ENCODE measurements at places on chromosomes 5 and 9.

DNA sequence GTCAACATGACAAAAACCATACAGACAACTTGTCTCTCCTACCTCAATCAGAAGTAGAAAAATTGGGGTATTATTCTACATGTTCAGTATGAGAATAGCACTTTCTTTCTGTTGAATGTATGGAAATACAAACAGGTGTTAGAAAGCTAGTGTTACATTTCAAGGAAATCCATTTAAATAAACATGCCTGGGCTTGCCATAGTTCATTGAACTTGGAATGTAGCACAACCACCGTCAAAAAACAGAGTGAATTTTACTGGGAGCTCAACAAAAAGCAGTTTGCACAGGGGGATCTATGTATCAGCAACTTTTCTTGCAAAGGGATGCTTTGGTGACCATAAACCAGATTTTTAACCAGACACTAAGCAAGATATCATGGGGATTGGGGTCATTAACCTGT, 307.9 kb upstream of the SMARCA2 start:
- DNase-seq = no peak

- no peak for DNase-seq
Measured at GRCh38 chr5:139140591-139141071, 57.5 kb downstream of the SIL1 start.

GRCh38 chr5:73030531-73030930, 74.7 kb downstream of the FCHO2 start:
- no peak for DNase-seq

GRCh38 chr9:21747175-21747574, 55.3 kb upstream of the MTAP start:
- DNase-seq = no peak

DNA sequence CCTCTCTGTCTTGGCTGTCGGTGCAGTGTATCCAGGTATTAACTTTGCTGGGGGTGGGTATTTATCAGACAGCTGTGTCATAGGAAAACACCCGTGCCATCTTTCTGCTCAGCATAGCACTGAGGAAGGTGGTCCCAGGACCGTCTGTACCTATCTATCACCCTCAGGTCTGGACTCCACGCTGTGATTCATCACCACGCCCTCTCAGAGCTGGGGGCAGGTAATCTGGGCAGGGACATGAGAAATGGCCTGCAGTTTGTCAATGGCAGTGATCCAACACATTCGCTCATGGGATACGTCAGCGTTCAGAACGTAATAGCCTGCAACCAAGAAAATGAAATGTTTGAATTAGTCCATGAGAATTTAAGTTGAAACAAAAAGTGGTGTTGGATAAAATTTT, 151.6 kb upstream of the MAP1B start:
- DNase-seq = no peak

DNA sequence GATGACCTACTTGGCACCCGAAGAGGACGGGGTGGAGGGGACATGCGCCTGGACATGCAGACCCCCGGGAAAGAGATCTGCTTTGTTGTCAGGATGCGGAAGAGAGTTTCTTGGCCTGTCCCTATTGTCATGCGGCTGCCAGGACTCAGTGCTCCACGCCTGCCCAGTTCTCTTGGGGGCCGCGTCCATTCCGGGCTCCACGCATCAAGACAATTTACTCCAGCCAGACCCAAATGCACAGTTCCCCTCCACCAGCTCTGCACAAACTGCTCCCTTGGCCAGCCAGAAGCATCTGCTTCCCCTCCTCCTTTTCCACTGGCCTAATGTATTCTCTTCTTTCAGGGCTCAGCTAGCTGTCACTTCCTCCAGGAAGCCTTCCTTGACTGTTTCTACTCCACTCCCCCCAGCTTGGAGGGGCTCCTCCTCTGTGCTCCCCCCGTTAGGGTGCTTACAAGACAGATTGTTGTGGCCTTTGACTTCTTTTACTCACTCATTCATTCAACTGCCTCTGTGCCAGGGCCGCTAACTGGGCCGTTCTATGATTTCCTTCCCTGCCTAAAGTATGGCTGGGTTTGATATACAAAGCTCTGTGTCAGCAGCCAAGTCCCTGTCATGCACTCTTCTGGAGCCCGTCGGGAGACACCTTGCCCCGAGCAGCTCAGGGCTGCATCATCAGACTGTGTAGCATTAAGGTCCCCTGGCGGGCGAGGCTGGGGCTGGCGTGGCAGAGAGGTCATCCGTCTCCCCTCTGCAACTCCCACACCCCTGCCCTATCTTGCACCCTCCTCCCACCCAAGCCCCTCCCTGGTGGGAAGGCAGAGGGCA, 6.6 kb downstream of the FIBCD1 start:
- peak; percentile 36 for DNase-seq

- DNase-seq = peak; percentile 51
Measured at GRCh38 chr5:79318935-79319614, 83.1 kb downstream of the JMY start.

DNA sequence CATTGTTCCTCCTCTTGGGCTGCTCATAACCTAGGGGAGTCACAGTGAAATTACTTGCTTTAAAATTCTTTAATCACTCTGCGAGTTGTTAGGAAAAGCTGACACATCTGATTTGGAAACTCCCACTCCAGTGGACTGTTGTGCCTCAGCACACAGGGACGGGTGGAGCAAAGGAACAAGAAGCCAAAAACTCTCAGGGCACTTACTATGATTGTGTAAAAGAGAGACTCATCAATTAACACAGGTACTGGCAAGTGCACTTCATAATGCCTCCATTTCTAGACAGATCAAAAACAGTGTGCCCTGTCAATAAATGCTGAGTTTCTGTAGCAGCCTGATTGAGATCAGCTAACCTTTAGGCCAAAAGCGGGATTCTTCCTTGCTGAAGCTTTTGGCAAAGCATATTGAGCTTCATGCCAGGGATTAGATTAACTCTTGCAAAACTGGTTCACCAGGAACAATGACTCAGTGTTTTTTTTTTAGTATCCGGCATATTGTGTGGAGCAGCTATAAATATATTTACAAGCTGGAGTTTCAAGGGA, 55.9 kb downstream of the TMC1 start:
- no peak for DNase-seq

- no peak for DNase-seq
Measured at GRCh38 chr5:127846884-127847283, 143.7 kb downstream of the CCDC192 start.

DNA sequence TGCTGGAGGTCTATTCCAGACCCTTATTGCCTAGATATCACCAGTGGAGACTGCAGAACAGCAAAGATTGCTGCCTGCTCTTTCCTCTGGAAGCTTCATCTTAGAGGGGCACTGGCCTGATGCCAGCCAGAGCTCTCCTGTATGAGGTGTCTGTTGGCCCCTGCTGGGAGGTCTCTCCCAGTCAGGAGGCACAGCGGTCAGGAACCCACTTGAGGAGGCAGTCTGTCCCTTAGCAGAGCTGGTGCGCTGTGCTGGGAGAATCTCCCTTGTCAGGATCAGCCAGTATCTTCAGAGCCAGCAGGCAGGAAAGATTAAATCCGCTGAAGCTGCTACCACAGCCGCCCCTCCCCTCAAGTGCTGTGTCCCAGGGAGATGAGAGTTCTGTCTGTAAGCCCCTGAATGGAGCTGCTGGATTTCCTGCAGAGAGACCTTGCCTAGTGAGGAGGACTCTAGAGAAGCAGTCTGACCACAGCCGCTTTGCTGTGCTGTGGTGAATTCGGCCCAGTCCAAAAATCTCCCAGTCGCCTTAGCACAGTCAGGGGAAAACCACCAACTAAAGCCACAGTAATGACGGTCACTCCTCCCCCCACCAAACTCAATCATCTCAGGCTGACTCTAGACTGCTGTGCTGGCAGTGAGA, 124.1 kb downstream of the JAKMIP2 start:
- no peak for DNase-seq

DNA sequence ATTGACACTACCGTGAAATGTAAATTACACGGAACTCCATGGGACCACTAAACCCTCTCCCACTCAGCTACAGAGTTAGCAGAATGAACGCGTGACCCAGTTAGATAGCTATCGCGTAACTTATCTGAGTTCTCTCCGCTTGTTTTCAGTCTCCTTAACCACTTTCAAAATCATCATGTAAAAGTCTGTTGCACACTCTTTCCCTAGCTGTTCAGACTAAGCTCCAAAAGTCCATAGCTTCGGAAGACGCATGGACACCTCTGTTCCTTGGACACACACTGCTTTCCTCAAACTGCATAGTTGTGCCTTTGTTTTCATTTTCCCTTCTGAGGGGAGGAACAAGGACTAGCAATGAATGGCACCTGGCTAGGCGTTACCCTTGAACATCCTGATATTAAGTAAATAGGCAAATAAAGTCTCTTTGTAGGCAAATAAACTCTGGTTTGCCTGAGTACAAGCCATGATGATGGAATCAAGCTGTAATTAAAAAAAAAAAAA, 83.3 kb downstream of the DAPK1 start:
- no peak for DNase-seq

- DNase-seq = peak; percentile 57
Measured at GRCh38 chr5:71922584-71923106, 184.6 kb upstream of the MAP1B start.

GRCh38 chr9:78688796-78689195, 391.9 kb downstream of the PSAT1 start:
- no peak for DNase-seq

DNA sequence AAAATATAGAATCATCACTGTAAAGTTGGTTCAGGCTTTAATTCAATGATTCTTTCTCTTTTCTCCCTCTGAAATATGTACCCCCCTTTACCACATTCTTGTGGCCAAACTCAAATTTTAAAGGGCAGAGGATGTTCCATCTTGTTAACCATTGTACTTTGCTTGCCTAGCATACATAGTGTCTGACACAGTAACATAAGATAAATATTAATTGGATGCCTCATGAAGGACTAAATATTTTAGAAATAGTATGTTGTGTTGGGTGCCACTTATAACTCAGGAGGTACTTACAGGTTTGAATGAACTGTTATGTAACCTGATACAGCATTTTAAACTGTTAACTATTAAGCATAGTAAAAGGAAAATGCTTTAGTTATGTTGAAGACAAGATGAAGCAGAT, 71.5 kb downstream of the NIPBL start:
- peak; percentile 80 for DNase-seq

DNA sequence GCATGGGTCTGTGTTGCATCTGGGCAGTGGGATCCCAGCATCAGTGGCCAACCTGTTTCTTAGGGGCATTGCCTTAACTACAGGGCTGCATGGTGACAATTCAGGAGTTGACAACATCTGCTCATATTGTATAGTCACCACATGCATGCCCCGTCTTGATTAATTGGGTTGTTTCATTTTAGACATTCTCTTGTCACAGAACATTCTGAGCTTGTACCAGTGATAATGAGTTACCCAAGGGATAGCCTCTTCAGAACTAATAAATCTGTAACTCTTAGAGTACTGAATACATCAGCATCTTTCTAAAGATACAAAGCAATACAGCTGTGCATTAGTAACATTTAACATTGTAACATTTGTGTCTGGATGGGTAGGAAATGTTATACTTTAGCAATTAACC, 426.5 kb upstream of the CD180 start:
- DNase-seq = no peak

- peak; percentile 53 for DNase-seq
Measured at GRCh38 chr5:140043508-140043872, 391 bp upstream of the NRG2 start.

- no peak for DNase-seq
Measured at GRCh38 chr9:108883085-108883484, 21.0 kb downstream of the ACTL7A start.

GRCh38 chr5:67066815-67067214, 129.8 kb downstream of the CD180 start:
- DNase-seq = no peak

- no peak for DNase-seq
Measured at GRCh38 chr5:10351199-10351905, 2.1 kb upstream of the MARCHF6 start.

GRCh38 chr9:5392285-5392684, 45.4 kb downstream of the PLGRKT start:
- DNase-seq = no peak

DNA sequence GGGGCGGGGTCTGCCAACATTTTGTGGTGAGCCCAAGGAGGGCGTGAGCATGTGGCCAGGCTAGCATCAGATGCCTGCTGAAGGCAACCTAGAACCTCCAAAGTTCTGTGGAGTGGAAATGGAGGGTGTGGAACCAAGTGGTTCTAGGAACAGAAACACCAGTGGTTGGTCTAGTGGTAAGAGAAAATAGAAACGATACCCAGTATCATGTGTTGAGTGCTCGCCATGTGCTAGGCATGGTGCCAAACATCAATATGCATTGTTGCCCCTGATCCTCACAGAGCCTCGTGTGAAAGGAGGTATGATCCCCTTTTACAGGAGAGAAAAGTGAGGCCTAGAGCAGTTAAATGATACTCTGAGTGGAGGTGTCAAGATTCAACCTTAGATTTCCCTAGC, 31.5 kb upstream of the MVB12B start:
- DNase-seq = no peak

DNA sequence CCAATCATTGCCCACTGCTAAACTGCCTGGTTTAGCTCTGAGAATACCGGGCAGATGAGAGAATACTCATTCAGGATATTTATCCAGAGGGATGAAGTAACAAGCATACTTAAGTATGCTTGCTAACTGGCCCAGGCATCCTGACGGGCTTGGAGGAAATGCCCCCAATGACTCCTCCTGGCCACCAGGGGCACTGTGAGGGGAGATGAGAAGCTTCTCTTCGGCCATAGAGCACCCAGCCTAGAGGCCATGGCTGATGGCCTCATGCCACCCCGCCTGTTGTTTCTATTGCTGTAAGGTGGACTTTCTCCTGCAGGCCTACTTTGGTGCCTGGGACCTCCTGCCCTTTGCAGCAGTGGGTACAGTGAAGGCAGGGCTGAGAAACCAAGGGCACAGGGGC, 134.5 kb upstream of the FSTL4 start:
- DNase-seq = peak; percentile 15

GRCh38 chr5:152511120-152511519, 106.0 kb upstream of the NMUR2 start:
- DNase-seq = no peak

DNA sequence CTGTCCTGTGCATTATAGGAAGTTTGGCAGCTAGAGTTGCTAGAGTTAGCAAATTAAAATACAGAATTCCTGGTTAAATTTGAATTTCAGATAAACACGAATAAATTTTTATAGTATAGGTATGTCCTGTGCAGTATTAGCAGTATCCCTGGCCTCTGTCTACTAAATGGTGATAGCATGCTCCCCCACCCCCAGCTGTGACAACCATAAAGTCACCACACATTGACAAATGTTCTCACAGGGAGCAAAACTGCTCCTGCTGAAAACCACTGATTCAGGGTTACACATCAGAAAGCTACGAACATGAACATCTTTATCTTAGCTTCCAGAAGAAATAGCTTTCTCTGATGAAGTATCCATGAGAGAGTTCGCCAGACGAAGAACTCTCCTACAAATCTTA, 91.8 kb upstream of the CCDC112 start:
- DNase-seq = no peak
